Panc1 (cell line): ENCODE measurements at places on chromosomes 3 and 15.

DNA sequence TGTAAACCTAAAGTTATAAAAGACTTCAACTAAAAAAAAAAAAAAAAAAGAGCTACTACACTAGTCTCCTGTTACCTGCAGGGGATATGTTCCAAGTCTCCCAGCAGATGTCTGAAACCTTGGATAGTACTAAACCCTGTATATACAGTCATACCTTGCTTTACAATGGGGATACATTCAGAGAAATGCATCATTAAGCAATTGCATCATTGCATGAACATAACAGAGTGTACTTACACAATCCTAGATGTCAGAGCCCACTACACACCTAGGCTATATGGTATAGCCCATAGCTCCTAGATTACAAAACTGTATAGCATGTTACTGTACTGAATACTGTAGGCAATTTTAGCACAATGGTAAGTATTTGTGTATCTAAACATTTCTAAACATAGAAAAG is 119.1 kb downstream of the GMPS start:
- no peak for DNase-seq

DNA sequence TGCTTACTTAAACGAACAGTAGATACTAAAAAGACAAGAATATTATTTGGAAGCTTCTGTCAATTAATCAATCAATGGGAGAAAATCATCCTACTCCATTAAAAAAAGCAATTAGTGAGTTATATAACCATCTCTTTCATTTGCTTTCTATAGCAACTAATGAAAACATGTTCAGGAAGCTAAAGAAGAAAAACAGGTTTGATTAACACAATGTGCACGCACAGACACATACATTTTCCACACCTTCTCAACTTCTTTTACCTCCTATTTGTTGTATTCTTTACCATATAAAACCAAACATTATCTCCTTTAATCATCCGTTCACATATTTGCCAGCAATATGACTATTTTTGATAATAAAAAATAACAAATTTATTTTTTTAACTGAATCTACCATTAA is 111.3 kb downstream of the GBE1 start:
- DNase-seq = no peak

DNA sequence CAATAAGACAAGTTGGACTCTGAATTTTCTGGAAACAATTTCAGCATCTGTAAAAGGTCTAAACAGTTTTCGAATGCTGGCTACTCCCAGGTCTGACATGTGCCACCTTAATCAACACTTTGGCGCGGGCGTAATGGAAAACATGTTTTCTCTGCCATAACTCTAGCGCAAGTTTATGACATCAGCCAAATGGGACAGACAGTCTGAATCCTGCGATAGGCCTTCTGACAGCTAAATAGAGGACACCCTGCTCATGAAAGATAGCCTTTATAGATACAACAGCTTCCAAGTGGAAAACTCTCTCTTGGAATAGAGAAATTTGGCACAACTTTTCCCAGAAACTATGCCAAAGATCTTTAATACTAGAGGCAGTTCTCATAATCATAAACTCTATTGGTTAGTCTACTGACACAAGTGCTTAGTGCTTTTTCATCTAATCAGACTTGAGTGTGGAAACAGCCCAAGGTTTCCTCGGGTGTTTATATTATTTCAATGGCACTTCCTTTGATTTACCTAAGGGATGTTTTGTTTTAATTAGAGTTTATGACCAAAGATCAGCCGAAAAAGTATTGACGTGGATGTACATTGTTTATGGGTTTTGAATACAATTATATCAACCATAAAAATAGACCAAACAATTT is 120.1 kb upstream of the DPH6 start:
- DNase-seq = no peak

- DNase-seq = peak; percentile 71
Observed at GRCh38 chr3:120170223-120170622, 76.0 kb upstream of the GSK3B start.

- DNase-seq = no peak
Observed at GRCh38 chr15:73948982-73949381, 22.7 kb downstream of the LOXL1 start.

DNA sequence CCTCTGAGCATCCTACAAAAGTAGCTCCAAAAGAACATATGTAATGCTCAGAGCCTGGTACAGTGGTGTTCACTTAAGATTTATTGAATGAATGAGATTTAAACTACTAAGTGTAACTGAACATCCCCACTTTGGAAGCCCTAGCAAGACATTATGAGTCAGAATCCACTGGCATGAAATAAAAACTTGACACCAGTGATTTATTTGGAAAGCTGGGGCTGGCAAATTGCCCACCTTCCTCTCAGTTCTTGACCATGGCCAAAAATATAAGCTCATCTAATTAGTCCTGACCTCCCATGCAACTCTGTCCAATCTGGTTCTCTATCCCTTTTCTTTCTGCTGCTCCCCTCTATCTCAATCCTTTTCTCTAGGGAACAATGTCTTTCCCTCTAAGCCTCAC is 418.0 kb downstream of the PLCL2 start:
- no peak for DNase-seq

DNA sequence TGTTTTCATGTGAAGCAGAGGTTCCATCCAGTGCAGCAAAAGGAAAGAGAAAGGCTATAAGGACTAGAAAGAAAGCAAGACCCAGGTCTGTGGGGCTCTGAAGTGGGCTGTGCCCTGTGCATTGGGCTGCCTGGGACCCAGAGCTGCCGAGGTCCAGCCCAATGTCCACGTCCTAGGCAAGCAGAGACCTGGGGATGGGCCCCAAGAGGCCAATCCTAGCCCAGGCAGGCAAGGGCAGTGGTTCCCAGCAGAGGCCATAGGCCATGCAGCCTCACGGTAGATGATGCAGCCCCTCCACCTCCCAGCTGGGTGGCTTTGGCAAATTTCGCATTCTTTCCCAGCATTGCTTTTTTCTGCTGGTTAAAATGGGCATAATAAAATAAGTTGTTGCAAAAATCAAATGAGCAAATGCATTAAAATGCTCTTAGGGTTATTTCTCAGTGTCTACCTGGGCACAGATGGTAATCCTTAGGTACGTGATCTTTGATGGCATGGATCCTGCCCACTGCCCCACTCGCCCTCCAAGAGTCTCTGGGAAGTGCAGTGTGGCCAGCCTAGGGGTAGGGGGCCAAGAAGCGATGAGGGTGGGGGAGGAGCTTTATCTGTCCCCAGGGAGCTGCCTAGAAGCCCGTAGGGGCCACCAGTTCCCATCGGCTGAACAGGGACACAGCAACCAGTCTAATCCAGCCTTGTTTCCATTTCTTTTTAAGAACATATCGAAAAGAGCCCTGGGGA is 22.3 kb upstream of the GP9 start:
- no peak for DNase-seq

- no peak for DNase-seq
Observed at GRCh38 chr15:91712286-91712685, 141.2 kb upstream of the SLCO3A1 start.

- DNase-seq = no peak
Observed at GRCh38 chr3:18489939-18490338, 64.8 kb upstream of the SATB1 start.

DNA sequence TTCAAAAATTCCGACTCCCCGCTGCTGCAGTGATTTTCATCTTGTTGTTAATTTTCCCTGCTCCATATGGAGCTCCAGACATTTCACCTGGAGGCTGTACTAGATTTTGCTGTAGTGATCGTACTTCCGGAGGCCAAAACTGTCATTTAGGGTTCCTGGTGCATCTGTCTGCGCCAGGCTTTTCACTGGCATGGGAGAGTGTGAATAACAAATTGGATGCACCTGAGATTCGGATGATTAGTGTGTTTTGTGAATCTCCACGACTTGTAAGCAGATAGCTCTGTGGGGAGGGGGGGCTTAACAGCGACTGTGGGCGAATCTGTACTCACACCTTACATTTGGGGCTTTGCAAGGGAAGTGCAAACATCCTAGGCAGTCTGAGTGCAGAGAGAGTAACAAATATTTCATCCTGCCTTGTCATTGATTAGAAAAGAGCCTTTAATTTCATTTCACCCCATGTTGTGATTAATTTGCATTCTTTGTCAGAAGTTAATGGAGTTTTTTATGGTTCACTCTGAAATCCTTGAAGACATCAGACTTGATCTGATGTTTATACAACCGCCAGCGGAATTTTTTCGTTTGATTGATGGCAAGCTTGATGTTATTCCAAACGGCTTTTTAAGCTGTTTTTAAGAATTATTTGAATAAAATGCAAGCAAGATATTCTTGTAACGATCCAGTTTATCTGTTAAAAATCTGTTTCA is 92.5 kb upstream of the SKOR1 start:
- no peak for DNase-seq

DNA sequence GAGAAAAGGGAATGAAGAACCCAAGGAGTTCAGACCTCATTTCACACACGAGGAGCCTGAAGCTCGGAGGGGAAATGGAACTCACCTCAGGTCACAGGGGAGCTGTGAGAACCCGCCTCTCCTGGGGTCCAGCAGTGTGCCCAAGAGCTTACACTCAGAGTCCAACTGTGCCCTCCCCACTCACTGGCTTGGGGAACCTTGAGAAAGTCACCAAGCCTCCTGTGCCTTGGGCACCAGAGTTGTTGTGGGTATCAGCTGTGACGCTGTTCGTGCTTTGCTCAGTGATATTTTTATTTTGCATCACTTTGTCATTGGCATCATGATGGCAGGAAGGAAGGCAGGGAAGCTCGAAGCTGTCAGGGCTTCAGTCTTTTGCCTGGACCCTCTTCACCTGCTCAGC is 83.4 kb downstream of the TLE3 start:
- DNase-seq = no peak

- no peak for DNase-seq
Observed at GRCh38 chr15:85475711-85476110, 95.3 kb downstream of the AKAP13 start.

DNA sequence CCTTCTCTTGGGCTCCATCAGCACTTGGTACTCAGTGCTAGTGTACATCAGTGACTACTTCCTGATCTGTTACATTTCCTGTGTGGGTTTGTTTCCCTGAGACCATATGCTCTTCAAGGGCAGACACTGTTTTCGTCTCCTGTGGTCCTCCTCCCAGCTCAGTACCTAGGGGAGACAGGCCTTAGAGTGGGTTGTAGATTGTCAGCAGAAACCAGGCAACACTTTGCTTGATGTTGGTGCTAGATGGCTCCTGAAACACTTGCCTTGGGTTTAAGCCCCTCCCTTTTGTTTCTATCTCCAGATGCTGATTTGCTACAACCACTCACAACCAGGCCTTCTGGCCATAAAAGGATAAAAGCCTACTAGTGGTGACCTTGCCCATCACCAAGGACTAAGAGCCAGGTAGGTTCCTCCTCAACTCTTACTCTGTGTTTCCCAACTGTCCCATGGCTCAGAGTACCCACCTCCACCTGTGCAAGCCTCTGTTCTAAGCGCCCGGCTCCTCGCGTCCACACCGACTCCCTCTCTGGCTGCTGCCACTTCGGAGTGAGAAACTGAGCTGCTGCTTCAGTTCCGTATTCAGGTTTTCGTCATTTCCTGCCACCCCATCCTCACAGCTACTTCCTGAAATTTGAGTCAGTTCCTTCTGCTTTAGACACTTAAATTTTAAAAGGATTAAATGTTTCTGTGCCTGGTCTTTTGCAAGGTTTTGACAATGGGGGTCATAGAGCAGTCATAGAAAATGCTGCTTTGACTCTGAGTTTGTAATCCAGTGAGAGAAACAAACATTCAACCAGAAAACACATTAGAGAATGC is at the start of gene HCLS1:
Gene HCLS1 (minus strand): TSS at position 548 of the 816 bp plus-strand sequence. CDS start 2,556 bp downstream, outside the sequence.
- DNase-seq = no peak

GRCh38 chr3:161558236-161558635 is 61.6 kb downstream of the OTOL1 start:
- DNase-seq = no peak

DNA sequence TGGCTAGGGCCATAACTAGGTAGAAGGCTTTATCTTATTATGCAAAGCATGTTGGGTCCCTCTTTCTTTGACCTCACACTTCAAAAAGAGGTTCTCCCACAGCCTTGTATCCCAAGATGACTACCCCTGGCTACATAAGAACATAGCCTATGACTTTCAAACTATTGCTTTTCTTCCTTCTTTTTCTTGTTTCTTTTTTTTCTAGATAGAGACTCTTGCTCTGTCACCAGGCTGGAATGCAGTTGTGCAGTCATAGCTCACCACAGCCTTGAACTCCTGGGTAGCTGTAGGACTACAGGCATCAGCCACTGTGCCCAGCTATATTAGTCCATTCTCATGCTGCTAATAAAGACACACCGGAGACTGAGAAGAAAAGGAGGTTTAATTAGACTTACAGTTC is 47.2 kb downstream of the DIPK2A start:
- no peak for DNase-seq

GRCh38 chr3:10875914-10876313 is 59.9 kb downstream of the SLC6A11 start:
- DNase-seq = no peak

DNA sequence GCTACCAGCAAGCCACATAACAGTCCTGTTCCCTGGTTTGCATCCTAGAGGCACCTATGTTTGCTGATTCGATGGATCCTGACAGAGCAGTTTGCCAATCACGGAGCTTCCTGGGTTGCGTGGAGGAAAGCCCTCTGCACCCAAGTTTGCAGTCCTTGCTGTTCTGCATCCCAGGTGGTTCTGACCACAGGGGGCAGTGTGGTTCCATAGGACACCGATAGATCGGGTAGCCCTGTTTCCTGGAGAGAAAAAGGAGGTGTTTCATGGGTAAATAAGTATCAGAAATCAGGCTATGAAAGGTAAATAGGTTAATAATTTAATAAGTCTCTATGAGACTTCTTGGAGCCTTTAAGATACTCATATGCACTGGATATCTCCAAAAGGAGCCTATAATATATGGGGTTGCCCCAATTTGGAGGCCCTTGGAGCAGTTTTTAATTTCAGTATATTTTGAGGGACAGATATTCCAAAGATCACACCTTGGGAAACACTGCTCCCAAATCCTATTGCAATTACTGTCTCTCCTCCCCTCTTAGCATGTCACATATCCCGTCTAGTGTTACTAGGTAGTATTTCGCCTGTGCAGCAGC is 194.6 kb upstream of the TPM1 start:
- peak; percentile 52 for DNase-seq

DNA sequence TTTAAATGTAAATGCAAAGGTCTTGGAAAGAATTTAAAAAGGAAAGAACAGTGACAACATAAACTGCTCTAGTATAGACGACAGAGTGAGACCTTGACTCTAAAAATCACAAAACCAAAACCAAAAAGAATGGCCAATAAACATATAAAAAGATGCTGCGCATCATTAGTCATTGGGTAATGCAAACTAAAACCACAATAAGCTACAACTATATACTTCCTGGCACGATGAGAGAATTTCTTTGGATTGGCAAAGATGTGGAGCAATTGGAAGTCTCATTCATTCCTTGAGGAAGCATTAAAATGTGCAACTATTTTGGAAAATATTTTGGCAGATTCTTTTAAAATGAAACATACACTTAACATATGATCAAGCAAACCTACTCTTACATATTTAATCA is 98.7 kb upstream of the ZPLD1 start:
- no peak for DNase-seq

- no peak for DNase-seq
Observed at GRCh38 chr3:144112437-144112836, 140.8 kb downstream of the DIPK2A start.
